ENCODE measurements at places on chromosomes 4 and X.

- no peak for DNase-seq
Measured at GRCh38 chr4:63619771-63620170, 789.5 kb downstream of the TECRL start.

DNA sequence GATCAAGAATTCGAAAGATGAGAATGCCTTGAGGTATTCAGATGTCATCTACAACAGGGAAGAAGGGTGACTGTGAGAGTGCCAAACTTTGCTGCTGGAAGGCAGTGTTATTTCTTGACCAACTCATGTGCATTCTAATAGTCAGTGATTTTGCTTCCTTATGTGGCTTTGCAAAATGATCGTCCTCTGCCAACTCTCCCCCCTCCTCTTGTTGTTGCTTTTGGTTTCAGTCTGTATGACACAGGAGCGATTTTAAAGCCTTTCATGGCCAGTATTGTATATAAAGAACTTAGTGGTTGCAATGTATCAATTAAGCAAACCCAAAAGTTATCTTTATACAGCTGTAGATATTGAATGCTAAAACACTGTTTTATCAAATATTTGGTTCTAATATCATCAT, 379.1 kb downstream of the IL1RAPL1 start:
- peak; percentile 0 for DNase-seq

- DNase-seq = no peak
Measured at GRCh38 chr4:112807083-112807482, 170.1 kb downstream of the LARP7 start.

DNA sequence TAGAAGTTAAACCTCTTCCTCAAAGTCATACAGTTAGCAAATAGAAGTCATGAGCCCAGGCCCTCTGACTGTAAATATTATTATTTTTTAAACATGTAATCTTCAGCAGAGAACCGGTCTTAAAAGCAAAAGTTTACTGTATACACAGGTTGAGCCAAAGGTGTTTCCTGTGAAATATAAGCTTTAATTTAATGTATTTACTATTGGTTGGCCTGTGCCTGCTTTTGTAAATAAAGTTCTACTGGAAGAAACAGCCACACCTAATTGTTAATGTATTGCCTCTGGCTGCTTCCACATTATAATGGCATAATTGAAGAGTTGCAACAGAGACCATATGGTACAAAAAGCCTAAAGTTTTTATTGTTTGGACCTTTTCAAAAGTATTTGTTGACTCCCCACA, 61.0 kb upstream of the PRDM8 start:
- DNase-seq = no peak

DNA sequence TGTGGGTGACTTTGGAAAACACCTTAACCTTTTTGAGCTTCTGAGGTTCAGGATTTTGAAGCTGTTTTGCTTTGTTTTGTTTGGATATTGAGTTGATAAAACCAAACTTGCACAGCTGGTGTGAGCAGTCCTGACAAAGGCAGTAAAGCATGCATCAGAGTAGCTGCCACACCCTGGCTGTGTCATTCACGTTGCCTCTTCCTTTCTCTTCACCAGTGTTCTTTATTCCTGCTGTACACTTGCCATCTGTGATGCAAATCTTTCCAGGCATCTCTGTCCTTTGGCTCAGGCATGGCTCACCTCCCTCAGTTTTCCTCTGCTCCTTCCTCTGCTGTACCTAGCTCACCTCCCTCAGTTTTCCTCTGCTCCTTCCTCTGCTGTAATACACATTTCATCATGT, 1850.2 kb upstream of the AGA start:
- no peak for DNase-seq

DNA sequence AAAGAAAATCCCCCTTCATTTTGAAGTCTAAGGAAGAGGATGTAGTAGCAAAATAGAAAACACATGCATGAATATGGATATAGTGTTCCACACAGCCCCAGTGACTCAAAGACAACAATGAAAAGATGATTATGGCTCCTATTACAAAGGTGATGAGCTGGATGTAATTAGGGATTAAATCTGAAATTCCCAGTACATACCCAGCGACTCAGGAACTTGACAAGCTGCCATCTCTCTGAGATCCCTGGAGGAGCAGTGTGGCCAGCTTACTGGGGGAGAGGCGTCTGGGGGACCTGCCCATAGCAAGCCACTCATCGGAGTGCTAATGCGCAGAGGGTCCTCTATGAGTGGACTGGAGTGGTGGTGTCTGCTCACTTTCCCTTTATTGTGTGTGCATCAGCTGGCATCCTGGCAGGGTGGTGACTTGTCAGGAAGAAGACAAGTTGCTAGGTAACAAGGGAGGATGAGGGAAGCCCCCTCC, 42.7 kb upstream of the MGST2 start:
- no peak for DNase-seq

- DNase-seq = no peak
Measured at GRCh38 chr4:184587221-184587620, 62.0 kb downstream of the CASP3 start.

DNA sequence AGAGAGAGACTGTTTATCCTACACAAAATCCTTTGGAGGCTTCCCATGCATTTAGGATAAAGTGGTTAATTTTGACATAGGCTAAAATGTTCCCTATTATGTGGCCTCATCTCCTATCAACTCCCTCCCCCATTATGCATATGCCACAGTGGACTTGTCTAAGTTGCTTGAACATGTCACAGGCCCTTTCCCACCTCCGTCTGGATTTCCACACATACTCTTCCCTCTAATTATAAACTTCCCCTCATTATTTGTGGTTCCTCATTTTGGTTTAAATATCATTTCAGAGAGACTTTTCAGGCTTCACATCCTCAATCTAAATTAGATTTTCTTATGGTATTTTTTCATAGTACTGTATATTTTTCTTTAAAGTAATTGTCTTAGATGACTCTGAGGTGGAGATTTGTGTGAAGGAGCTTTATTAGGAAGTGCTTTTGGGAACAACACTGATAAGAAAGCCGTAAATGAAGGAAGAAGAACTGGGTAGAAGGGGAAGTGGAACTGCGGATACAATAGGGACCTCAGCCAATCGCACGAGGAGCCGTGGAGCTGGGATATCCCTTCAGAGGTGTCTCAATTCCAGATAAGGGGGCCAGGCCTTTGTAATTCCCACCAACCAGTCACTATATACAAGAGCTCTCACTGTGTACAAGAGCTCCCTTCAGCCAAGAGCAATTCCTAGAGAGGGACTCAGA, 7.9 kb downstream of the C4orf17 start:
- DNase-seq = no peak

- DNase-seq = no peak
Measured at GRCh38 chr4:117162976-117163375, 77.6 kb upstream of the TRAM1L1 start.

GRCh38 chr4:52752936-52753335, 1.7 kb upstream of the ERVMER34-1 start:
- DNase-seq = no peak

DNA sequence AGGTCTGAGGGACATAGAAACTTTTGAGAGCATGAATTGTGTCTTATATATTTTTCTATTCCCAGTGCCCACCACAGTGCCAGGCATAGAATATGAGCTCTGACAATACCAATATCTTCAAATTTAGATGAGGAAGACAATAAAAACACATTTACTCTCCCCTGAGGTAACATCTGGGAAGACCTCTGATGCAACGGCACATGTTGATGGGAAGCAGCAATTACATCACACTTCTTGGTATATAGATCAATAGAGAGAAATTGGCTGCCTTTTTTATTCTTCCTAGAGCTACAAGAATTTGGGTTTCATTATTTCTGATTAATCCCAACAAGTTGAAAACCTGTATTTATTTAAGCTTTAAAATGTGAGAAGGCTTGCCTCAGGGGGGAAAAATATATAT, 67.4 kb upstream of the SMAD1 start:
- DNase-seq = no peak

DNA sequence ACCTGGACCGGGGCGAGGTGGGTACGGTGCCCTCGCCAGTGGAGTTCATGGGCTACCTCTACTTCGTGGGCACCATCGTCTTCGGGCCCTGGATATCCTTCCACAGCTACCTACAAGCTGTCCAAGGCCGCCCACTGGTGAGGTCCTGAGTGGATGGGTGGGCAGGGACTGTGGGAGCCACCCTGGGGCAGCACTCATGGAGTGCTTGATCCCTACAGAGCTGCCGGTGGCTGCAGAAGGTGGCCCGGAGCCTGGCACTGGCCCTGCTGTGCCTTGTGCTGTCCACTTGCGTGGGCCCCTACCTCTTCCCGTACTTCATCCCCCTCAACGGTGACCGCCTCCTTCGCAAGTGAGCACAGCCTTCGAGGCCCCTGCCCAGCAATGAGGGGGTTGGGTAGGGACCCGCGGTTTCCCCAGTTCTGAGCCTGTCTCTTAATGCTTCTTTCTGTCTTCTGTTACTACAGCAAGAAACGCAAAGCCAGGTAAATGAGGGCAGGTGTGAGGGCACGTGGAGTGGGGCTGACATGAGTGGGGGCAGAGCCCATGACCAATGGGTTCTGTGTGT, 3.7 kb downstream of the PORCN start:
- DNase-seq = no peak

- DNase-seq = no peak
Measured at GRCh38 chr4:44701037-44701436, 22.8 kb downstream of the GUF1 start.

- no peak for DNase-seq
Measured at GRCh38 chrX:63746278-63746677, 38.7 kb downstream of the ARHGEF9 start.

Measured in HS-5 (cell line).